ENCODE measurements at places on chromosomes 6 and 20.

- DNase-seq = no peak
Measured at GRCh38 chr6:116397914-116398313, 27.2 kb downstream of the DSE start.

DNA sequence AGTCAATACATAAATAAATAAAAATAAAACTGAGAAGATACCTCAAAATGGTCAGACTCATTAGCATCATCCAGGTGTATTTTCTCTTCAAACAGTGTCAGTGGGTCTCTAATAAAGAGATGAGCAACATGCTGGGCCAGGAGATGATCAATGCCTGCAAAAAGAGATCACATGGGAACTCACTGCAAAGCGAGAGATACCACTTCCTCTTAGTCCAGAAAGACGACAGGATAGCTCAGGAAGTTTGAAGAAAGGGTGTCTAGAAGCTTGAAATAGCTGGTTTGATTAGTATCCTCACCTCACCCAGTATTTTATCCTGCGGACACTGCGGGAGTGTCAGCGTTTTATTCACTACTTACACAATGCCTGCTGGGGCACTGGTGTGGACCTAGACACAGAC is 38.0 kb downstream of the GCLC start:
- no peak for DNase-seq

GRCh38 chr6:47130086-47130485 is 88.0 kb upstream of the ADGRF1 start:
- DNase-seq = no peak

GRCh38 chr20:48457193-48458002 is 370.4 kb downstream of the PREX1 start:
- no peak for DNase-seq

GRCh38 chr6:129183187-129183591 is 300.3 kb downstream of the LAMA2 start:
- no peak for DNase-seq

DNA sequence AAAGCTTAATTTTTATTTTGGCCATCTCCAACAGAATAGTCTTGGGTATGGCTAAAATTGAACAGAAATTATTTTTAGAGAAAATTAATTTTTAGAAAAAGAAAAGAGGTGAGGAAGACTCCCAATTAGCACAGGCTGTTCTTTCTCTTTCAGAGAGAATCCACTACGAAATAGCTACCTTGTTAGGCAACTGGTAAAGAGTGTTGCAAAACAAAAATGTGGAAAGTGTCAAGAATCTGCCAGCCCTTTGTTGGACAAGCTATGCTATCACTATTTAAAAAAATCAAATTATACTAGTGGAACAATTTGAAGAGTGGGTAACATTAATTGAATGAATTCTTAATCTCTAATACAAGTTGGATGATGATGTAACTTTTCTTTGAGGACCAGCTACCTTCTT is 19.2 kb upstream of the ZSCAN9 start:
- DNase-seq = no peak

DNA sequence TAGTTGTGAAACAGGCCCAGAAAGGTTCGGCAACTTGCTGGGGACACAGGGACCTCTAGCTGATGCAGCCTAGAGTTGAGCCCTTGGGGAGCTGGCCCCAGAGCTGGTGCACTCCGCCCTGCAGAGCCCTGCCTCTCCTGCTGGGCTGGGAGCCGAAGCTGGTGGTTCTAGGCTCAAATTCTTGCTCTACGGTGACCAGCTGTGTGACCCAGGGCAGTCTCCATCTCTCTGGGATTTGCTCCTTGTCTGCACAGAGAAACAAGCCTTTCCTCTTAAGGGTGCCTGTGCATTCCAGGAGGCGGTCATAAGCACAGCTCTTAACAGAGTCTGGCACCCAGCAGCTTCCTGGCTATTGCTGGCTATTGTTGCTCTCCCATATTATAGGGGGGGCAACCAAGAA is 47.4 kb downstream of the RBM38 start:
- no peak for DNase-seq

GRCh38 chr6:134619789-134620188 is 301.9 kb upstream of the SGK1 start:
- DNase-seq = no peak

- DNase-seq = no peak
Measured at GRCh38 chr6:147870506-147871110, 362.1 kb downstream of the SAMD5 start.

- DNase-seq = no peak
Measured at GRCh38 chr20:15767999-15768741, 805.1 kb downstream of the KIF16B start.

DNA sequence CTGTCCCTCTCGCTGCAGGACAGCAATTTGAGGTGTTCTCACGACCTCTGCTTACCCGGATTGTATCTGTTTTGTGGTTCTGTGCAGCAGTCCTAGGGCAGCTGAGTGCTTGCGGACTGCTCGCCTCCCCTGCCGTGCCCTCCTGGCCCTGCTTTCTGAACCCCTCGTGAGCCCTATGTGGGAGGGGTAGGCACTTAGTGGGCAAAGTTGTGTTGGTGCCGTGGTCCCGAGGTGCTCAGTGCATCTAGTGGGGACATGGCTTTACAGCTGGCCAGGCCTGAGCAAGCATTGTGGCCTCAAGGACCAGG is 5.2 kb downstream of the TMEM181 start:
- DNase-seq = no peak

DNA sequence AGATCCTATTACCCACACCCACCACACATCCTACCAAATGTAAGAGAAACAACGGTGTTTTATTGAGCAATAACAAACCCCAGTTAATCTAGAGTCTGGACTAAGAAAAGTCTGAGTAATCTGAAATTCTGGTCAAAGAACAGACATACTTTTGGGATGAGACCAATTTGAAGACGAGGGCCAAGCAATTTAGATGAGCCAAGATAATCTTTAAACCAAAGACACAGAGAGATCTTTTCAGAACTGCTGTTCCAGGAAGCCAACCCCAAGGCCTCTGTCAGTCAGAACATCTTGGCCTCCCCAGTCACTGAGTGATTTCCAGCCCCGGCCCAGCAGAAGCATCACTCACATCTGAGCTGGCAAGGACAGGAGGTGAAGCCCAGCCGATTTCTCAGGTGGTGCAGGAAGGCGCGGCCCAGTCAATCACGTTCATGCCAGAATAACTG is 118.5 kb upstream of the SYNDIG1 start:
- no peak for DNase-seq

GRCh38 chr20:46931699-46932098 is 37.1 kb downstream of the EYA2 start:
- no peak for DNase-seq

GRCh38 chr6:6796818-6797217 is 208.3 kb downstream of the LY86 start:
- no peak for DNase-seq

- DNase-seq = no peak
Measured at GRCh38 chr6:130407032-130407431, 41.2 kb downstream of the TMEM200A start.

DNA sequence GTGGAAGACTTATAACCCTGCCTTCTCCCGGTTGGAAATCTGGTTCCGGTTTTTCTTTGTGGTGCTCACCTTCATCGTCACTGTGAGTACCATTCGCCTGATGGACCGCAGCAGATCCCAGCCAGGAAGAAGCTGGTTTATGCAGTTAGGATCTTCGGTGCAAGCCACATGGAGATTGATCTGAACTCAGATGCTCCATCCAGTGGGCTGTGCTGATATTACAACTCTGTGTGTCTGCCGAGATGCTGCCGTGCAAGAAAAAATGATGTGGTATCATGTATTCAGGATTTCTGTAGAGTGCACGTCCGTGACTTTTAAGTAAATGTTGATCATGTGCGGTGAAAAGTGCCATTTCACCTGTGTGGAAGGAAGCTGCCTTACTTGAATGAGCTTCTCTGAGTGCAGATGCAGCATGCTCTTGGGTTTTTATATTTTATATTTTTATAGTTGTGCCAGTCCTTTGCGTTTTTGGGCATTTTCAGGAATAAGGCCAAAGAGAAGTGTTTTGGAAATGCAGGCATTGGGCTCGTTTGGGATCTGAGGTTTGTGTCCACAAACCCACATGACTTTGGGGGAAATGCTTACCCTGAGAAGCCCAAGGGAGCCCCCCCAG is 39.2 kb downstream of the DYNLT1 start:
- DNase-seq = peak; percentile 58

DNA sequence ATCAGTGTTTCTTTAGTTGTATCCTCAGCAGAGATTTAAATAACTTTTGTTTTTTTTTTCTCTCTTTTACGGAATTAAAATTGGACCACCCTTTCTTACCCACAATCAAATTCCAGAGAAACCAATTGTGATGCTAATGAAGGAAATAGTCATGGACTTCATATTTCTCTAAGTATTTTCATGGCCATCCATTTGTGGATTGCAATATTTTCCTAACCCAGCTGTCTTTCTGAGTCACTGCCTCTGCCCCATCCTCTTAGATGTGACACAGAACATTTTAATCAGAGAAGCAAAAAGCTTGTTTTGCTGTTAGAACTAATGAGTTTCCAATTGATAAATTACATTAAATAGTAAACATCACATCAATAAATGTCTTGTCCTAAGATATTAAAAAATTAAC is 405.5 kb upstream of the ADGRB3 start:
- no peak for DNase-seq

DNA sequence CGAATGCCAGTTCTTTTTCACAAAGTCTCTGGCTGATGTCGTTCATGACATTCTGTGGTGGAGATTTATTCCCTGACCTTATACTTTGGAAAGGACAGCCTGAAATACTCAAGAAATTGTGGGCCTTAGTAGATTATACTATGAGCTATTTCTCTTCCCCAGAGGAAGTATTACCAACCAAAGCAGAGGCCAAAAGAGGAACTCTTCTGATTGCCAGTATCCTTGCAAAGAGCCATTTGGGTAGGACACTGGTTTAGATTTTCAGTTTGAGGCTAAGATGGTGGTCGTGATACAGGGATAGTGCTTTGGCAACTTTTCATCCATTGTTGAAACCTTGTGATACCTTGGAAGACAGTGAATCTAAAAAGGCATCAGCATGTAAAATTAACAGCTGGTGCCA is 327.3 kb downstream of the HACE1 start:
- no peak for DNase-seq

- DNase-seq = no peak
Measured at GRCh38 chr6:22471132-22471690, 98.2 kb upstream of the HDGFL1 start.

DNA sequence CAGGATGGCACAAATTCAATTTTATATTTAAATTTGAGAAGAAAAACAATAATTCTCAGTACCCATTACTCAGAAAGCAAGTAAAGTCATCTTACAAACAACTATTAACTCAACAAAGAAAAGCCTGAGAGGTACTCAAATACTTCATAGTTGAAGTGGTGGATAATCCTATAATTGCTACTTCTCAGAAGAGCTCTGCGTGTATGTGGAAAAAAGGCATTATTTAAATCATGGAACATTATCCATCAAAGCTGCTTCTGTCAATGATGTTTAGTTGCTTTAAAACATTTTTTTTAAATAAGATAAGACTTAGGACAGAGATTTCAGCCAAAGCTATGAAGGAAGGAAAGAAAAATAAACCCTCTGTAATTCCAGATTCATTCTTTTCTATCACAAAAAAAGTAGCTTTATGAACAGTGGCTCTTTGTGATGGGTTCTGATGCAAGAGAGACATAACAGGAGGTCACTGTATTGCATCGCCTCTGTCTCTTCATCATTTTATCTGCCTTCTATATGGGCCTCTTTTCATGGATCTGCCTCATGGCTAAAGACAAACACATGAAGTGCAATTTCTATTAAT is 367.9 kb upstream of the SLC35B3 start:
- no peak for DNase-seq

DNA sequence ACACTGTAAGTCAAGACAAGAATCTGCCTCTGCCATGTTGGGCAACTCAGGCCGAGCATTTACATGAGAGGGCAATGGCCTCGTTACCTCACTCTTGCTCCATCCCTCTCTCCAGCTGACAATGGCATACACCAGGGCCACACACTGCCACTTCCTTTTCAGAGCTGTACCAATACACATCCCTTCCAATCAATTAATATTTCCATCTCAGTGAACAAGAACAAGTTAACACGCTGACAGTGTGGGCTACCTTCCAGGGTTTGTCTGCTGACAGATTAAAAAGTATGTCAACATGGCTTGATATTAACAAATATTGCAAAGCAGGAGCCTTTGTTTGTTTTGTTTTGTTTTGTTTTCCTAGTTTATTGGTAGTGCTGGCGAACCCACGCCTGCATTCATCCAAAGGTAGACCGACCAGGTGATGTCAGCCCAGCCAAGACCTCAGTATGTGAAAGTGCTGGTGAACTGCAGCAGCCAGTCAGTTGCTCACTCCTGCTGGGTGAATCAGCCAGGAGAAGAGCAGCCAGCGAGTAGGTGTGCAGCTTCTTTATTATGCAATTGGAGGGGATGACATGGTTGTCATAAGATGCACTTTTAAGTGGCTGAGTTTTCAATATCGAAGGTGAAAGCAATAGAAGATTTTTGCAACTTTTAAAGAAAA is 487.3 kb upstream of the JARID2 start:
- DNase-seq = no peak

- no peak for DNase-seq
Measured at GRCh38 chr20:47544240-47544639, 42.6 kb downstream of the NCOA3 start.

- DNase-seq = no peak
Measured at GRCh38 chr6:2982426-2983117, 11.2 kb upstream of the SERPINB6 start.

- DNase-seq = no peak
Measured at GRCh38 chr6:42141603-42142117, 760 bp downstream of the C6orf132 start.

DNA sequence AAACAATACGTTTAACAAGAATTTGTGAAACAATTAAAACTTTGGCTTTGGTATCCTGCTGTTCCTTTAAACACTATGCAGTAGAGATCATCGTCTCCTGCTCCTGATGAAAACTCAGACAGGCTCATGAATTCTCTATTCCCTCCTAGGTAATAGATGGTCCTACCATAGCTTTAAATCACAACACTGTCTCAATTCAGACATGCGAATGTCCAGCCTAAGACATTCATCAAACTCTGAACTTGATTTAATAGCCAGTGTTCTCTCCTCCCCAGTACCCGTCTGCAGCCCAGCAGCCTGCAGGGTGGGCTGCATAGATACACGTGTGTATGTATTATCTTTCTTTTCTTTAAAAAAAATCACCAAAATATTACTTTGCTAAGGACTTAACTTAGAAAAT is 232.8 kb downstream of the TTLL2 start:
- DNase-seq = no peak

DNA sequence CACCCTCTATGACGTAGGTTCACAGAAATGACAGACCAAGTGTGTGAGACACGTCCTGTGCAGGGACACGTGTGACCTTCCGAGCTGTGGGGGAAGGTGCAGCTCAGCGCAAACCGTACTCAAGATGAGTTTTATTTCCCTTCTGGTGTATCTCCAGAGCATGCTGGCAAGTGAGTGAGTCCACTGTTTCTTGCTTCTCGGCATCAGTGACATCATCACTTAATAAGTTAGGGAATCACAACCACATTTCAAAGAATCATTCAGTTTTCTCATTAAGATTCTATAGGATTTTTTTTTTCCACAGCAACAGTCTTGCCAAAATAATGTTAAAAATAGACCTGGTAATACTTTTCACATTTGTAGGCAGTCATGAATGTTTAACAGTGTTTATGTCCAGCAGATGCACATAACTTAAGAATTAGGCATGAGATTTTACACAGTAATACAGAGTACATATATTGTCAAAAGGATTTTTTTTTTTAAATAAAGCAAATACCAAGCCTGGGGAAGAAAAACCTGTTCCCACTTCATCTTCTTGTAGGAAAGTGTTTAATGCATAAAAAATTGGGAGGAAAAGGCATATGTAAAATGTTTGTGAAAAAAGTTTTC is 417.8 kb downstream of the CDC5L start:
- DNase-seq = no peak

GRCh38 chr6:138405816-138406413 is 1.9 kb downstream of the HEBP2 start:
- no peak for DNase-seq
